ENCODE measurements at places on chromosomes 13 and 19.
A peak's percentile ranks its signal among the peaks of the same experiment; 100 is the strongest.

DNA sequence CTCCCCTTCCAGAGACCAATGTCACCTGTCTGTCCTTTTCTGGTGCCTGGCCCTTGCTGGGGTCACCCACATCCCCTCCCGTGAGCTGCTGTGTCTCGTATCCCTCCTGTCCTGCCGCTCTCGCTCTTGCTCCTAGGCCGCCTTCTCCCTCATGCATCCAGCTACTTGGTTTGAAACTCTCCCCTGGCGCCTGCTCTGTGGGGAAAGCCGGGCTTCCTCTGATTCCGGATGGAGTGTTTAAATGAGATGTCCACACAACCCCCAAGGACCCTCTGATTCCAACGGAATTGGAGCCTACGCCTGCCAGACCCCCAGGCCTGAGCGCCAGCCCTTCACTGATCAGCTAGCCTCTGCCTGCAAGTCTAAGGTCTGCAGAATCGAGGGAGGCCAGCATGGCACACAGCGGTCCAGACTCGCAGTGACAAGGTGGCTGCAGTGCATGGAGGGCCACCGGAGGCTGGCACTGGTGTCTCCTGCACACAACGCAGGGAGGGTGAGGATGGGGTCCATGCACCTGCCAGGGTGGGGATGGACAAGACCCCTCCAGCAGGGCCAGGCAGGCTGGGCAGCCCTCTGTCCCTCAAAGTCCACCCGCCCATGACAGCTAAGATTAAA lies 47.2 kb downstream of the RFX2 start:
- peak; percentile 32 for DNase-seq

DNA sequence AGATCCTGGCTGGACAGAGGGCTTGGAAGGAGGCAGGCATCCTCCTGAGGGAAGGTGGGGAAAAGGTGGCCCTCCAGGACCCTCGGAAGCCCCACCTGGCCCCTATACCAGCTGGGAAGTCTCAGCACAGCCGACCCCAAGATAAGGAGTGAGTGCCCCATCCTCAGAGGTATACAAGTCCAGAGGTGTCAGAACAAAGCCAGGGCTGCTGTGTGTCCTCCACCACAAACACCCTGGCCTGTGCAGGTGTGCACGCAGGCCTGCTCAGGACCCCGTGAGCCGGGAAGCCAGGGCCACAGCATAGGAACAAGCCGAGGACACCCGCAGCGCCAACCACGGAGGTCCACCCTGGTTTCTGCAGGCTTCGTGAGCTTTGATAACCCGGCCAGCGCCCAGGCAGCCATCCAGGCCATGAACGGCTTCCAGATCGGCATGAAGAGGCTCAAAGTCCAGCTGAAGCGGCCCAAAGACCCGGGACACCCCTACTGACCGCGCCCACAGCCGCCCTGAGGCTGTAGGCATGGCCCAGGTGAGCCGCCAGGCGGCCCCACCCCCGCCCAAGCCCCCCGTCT lies 68.6 kb downstream of the CELF5 start:
- no peak for DNase-seq

DNA sequence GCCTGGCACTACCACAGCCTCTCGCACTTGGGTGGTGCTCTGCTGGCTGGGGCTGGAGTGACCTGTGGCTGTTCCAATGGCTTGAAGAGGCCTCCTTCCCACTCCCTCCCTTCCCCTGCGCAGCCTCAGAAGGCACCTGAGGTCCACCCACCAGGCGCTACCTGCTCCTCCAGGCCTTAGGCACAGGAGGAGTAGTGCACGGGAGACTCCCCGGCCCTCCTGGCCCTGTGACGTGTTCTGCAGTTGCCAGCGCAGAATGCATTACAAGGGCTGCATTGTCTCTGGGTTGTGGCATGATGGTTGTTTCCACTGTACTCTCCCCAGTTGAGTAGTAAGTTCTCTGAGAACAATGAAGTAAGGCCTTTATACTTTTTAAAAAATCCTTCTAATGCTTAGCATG lies 128.6 kb downstream of the TEX29 start:
- DNase-seq = no peak

- no peak for DNase-seq
These were observed 16.2 kb downstream of the ADGRE2 start for GRCh38 chr19:14762111-14762510.

GRCh38 chr19:4516199-4516938 lies 1.9 kb downstream of the PLIN4 start:
- DNase-seq = no peak

- no peak for DNase-seq
These were observed 176.4 kb downstream of the KCTD12 start for GRCh38 chr13:76709851-76710250.

DNA sequence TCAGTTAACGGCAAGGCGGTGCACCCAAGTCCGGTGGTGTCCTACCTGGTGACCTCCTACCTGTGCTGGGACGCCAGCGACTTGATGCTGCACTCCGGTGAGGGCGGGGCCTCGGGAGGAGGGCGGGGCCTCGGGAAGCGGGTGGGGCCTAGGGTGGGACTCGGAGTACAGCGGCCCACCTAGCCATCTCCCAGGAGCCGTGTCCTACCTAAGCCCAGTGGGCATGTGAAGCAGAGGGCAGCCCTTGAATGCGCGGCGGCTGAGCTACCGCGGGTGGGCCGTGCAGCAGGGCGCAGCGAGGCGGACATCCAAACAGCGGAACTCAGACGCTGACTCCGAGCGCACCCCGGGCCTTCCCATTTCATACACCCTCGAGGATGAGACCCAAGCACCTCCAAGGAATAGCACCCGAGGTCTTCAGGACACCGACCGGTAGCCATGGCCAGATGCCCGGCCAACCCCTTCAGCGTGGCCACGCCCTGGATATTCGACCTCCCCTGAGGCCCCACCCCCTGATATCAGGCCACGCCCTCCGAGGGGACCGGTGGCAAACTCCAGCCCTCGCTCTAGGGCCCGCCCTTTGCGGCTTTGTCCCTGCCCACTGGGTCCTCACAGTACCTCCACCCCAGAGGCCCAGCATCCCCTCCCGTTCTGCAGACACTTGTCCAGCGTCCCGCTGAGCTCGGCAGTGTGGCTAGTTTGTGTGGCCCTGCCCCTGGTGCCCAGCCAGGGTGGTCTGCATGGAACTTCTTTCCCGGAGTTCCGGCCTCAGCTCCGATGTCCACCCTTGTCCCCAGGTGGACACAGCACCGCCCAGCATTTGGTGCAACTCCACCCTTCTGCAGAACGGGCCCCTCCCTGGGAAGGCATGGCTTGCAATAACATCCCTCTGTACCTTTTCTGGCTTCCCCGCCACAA lies 5.4 kb downstream of the KLK1 start:
- peak; percentile 87 for DNase-seq

- no peak for DNase-seq
These were observed 3.2 kb downstream of the ZNF562 start for GRCh38 chr19:9671655-9672054.

DNA sequence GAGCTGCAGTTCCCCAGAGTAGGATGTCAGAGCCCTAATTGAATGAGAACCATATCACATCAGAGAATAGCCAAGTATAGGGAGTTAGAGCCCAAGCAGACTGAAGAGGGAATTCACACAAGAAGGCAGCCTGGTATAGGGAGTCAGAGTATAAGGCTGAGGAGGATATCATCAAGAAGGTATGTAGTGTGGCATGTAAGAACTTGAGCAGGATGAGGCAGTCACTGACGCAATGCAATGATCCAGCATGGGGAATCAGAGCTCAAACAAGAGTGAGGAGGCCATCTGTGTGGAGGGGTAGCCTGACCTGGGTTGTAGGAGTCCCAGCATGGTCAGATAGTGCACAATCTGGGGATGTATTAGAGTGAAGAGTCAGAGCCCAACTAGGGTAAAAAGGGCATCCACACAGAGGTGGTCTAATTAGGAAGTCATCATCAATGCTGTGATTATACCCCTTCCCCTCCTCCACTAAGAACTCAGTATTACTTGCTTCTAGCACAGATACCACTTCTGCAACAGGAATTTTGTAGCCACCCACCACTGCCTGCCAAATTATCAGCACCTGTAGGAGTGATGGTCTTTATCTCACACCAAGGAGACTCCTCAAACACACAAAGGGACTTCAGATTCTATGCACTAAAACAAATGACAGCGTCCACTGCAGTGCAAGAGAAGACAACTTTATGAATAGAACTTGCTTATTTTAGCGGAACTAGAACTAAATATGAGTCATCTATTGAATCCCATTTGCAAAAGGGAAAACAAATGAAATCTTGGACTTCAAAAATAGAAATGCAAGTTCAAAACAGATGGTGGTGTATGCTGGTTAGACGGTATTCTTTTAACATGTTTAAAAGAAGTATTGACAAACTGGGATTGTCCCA lies 107.2 kb downstream of the FNDC3A start:
- peak; percentile 57 for DNase-seq

DNA sequence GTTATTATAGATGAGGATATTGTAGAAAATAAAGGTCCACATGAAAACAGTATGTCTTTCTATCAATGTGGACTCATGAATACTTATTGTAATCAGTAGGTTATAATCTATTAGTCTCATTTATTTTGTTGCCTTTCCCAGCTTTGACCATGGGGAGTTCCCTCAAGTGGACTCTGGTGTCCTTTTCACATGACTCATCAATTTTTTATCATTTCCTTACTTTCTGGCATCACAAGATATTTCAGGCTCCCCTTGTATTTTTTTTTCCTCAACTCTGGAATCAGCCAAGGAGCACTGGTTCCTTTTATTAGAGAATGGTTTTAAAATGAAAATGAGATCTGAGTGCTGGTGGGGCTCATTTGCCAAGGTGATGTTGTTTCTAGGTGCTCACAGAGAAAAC lies 63.4 kb upstream of the DIAPH3 start:
- DNase-seq = no peak

GRCh38 chr19:10431254-10431942 lies 11.1 kb downstream of the PDE4A start:
- peak; percentile 49 for DNase-seq

Data from islet precursor cell (in vitro differentiated cells).